ENCODE measurements at places on chromosomes 5 and 9. TPM values are rescaled to one million over a fixed set of nuclear protein-coding genes. Genes with fewer than 3 reads are reported as not detected.

DNA sequence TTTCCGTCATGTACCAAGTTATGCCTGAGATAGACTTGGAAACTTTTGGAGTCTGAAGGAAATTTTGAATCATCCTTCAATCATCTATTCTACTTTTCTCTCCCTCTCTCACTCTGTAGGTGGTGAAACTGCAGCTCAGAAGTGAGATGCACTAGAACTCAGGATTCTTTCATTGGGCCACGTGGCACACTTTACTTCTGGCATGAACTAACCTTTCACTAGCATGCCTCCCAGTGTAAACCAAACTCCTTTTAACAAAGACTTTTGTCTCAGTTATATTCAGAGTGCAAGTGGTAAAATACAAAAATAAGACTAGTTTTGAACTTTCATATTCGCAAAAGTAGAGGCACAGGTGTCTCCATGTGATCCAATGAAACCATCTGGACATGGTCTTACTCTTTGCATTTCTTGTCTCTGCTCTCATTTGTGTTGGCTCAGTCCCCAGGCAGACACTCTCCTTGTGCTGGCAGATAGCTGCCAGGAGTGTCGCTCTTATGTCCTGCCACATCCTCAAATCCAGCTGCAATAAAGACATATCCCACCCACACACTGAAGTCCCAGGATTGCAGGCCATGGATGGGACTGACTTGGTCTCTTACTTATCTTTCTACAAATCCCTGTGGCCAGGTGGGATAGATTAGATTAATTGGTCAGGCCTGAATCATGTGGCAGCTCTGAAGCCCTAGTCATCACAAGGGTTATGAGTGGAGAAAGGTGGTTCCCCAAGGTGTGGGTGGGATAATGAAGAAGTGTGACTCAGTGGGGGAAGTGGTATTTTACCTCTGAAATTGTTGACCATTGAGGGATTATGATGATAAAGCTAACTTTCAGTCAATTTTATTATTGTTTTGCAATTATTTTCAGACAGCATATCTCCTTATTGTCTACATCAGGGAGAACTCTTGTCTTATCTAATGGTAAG lies 267.5 kb downstream of the GABRB2 start:
- DNase-seq, result no peak

DNA sequence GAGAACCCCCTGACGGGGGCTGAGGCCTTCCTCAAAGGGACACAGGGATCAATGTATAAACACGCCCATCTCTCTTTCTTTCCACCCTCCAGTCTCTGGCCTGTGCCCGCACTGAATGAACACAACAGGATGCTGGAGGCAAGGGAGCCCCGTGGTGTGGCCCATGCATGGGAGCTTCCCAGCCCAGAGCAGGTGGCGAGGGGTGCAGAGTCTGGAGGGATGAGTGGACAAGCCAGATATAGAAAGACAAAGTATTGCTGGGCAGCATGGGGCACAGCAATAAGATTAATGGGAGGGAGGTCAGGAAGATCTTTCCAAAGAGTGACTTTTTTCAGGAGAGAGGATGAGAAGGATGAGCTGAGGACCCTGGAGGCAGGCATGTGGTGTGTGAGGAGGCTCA lies 103.7 kb downstream of the C5orf15 start:
- no peak for DNase-seq

Gene ATG10
- 3.4 TPM for total RNA-seq

DNA sequence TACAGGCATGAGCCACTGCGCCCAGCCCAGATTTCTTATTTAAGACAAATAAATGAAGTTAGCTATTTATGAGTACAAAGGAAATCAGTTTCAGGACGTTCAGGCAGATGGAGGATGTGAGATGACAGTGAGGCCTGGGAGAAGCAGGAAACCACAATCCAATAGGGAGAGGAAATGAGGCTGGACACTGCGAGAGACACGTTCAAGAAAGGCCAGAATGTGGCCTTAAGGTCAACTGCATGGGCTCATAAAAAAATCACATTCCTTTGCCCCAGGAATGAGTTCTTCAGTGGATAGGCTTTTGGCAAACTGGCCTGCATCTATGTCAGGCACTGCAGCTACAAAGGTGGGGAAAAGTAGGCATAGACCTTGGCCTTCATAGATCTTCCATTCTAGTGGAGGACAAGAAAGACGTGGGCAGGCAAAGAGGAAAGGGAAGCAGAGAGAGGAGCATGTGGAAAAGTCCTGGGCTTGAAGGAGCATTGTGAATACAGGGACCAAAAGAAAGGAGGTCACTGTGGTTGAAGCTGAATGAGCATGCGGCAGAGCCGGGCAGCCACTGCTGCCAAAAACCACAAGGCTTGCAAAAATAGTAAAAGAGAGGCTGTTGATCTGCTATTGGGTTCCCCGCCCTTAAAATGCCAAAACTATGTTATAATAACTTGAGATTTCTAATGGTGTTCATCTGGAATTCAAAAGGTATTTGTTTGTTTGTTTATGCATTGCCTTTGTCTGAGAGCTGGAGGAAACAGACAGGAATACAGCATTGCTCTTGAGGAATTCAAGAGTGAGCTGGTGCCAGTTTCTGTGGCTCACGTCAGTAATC lies 133.0 kb downstream of the GNA14 start:
- DNase-seq, result no peak

- DNase-seq, result no peak
These were observed 19.4 kb upstream of the FCN1 start for GRCh38 chr9:134937164-134937555.

Gene KCNIP1
- 0.32 TPM for total RNA-seq

Gene SLC36A3
- not detected for total RNA-seq

GRCh38 chr5:75016896-75017295 lies 35.5 kb downstream of the GCNT4 start:
- DNase-seq, result no peak

GRCh38 chr9:133201424-133202144 lies 7.5 kb downstream of the OBP2B start:
- no peak for DNase-seq

Data from pancreas (tissue), 10 donors.